ENCODE measurements at places on chromosomes 3 and 15. TPM values are rescaled to one million over a fixed set of nuclear protein-coding genes. Genes with fewer than 3 reads are reported as not detected.

DNA sequence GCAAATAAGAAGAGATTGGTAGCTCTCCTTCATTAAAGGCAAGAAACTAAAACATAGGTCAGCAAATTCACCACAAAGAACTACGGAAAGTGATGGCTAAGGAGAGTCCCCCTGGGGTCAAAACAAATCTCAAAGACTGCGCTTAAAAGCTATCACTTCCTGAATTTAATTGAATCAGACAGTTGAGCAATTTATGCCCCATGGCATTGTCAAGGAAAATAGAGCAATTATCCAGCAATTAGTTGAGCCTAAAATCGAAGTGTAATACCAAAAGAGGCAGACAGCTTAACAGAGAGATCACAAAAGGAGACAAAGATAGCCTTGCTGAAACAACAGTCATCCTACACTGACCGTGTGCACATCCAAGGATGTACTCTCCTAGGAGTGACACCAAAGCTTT, 74.4 kb upstream of the SCN10A start:
- DNase-seq: no peak
- no peak overlapping the region for H3K27ac ChIP-seq
- H3K36me3 ChIP-seq: no peaks in the 10 kb centered on the region
- no peaks in the 10 kb centered on the region for H3K4me1 ChIP-seq

- no peaks in the 10 kb centered on the region for H3K27me3 ChIP-seq
- no peak overlapping the region for H3K4me3 ChIP-seq
- no peaks in the 10 kb centered on the region for H3K36me3 ChIP-seq
- H3K27ac ChIP-seq: no peak overlapping the region
Observed at GRCh38 chr3:133074977-133075376, 36.8 kb downstream of the TMEM108 start.

KLHL40 gene
- not detected for total RNA-seq

DNA sequence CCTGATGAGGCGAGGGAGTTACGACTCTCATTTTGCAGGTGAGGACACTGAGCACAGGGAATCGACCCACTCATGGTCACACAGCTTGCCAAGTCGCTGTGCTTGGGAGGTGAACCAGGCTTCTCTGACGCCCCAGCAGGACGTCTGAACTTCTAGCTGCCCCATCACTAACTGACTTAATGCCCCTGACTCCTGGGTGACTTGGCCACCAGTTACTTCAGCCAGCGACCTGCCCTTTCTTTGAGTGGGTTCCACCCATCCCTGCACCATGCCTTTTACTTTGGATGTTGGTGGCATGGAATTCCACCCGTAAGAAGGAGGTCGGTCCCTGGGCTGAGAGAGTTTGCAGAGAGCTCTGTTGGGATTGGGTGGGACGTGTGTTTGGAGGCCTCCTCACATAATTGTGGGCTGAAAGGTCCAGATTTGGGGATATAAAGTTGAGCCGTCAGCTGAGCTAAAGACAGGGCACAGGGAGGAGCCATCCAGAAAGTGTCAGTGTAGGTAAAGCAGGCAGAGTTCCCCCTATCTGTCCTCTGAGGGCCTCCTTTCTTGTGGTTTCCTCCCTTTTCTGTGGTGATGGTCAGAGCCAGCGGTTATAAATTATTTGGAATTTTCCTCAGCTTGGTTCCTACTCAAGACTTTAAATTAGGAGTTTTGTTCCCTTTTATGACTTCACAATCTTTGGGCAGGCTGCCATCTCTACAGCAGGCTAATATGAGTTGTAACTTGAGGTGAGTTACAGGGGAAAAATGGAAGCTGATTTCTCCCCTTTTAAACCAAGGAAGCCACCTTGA, 55.0 kb downstream of the FLNB start:
- no peaks in the 10 kb centered on the region for H3K27me3 ChIP-seq
- peaks cover 5% of the 10 kb centered on the region for H3K4me1 ChIP-seq
- no peak overlapping the region for H3K4me3 ChIP-seq
- H3K36me3 ChIP-seq: no peaks in the 10 kb centered on the region
- H3K27ac ChIP-seq: peak overlapping the region; percentile 16

DNA sequence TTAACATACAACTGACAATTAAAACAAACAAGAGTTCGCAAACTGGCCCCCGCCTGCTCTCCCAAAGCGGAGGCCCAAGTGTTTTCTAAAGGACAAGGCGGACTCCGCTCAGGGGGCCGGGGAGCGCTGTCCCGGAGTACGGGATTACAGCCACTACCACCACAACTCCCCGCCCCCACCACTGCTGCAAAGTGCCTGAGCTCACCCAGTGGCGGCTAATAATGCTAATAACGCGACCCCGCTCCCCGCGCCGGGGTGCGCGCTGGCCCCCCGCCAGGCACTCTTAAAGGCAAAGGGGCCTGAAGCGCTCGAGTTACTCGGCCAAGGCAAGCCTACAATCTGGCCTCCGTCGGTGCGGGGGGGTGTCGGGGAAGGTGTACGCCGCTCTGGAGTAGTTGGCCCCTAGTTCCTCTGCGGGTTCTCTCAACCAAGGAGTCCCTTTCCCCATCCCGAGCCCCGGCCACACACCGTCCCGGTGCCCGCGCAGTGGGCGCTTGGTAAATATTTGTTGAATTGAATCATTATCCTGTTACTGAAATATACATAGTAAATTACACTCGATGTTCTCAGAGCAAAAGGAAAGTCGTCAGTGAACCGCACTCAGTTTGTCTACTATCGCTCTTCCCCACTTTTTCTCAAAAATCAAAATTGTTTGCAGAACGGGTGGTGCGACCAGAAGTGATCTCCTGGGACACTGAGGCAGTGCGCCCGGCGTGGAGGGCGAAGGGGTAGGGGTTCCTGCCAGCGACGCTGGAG, 827 bp downstream of the WNT5A start:
- peaks cover 47% of the 10 kb centered on the region for H3K27me3 ChIP-seq
- peaks cover 30% of the 10 kb centered on the region for H3K4me1 ChIP-seq
- peak overlapping the region; percentile 71 for H3K27ac ChIP-seq
- DNase-seq: peak; percentile 78
- no peaks in the 10 kb centered on the region for H3K36me3 ChIP-seq

DNA sequence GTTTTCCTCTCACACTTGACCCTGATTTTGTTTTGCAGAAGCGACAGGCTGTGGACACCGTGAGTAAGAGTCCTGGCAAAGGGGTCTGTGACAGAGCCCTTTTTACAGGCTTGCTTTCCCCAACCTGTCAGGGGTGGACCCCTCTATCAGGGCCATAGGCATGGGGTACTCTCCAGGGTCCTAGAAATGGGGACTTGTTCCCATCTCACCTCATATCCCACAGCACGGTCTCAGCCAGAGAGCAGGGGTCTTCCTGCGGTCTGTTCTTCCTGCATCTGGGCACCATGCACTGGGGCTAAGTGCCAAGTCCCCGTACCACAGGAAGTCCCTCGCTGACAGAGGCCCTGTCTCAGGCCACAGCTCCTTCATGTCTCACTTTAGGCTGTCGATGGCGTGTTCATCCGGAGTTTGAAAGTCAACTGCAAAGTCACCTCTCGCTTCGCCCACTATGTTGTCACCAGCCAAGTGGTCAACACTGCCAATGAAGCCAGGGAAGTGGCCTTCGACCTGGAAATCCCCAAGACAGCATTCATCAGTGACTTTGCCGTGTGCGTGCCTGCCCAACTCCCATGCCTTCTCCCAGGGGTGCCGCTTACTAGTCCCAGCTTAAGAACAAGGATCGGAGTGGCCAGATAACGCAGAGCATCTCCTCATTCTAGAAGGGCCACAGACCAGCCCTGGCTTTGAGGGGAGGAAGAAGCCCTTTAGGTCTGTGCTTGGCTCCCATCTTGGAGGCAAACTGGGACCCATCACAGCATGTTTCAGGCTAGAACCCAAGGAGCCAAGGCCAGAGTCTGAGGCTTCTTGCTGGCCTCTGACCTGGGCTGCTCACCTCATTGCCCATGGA, 783 bp downstream of the ITIH1 start:
- H3K27me3 ChIP-seq: no peaks in the 10 kb centered on the region
- DNase-seq: peak; percentile 56
- peaks cover 13% of the 10 kb centered on the region for H3K4me1 ChIP-seq

ALS2CL gene
- 39.9 TPM for total RNA-seq

HYAL1 gene
- total RNA-seq: 122 TPM

GRCh38 chr3:7759630-7760029, 742.0 kb upstream of the LMCD1 start:
- H3K36me3 ChIP-seq: no peaks in the 10 kb centered on the region
- no peaks in the 10 kb centered on the region for H3K4me1 ChIP-seq

DNA sequence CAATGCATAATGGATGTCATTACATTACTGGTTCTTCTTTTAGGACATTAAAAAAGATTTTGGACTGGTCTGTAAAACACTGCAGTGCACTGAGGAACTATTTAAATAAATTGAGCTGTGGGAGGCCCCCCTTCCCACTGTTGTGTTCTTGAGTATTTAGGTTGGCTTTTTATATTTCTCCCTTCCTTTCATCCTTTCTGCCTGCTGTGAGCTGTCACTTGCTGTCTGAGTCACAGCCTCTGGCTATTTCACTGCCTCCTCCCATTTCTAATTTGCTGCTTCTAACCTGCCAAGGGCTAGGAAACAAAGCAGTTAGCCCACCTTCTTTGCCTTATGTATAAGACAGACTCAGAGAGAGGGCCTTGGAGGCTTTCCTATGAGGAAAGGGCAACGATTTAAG, 89.0 kb upstream of the FNDC3B start:
- no peak overlapping the region for H3K27ac ChIP-seq
- no peaks in the 10 kb centered on the region for H3K36me3 ChIP-seq
- no peak overlapping the region for H3K4me3 ChIP-seq

GRCh38 chr15:90011705-90012104, 10.6 kb downstream of the ZNF710 start:
- DNase-seq: no peak
- no peaks in the 10 kb centered on the region for H3K27me3 ChIP-seq
- no peak overlapping the region for H3K27ac ChIP-seq
- peaks cover 43% of the 10 kb centered on the region for H3K4me1 ChIP-seq
- H3K4me3 ChIP-seq: no peak overlapping the region

DNA sequence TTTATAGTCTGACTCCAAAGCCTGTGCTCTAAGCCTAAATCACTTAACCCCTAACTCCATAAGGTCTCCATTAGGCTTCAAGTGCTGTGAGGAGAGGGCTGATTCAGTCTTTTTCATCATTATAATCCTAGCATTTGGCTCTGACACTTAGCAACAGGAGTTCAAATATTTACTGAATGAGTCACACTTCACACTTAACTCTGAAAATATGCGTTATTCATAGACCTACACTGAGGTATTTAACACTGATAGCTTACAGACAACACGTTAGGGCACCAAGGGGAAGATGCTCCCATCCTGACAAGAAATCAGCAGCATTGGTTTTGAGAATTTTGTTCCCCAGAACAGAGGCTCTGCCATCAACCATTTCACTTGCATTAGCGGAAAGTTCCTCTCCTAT, 53.5 kb downstream of the MSL2 start:
- no peaks in the 10 kb centered on the region for H3K27me3 ChIP-seq
- no peak for DNase-seq
- H3K4me1 ChIP-seq: no peaks in the 10 kb centered on the region
- no peak overlapping the region for H3K4me3 ChIP-seq

- no peaks in the 10 kb centered on the region for H3K27me3 ChIP-seq
- H3K27ac ChIP-seq: no peak overlapping the region
- no peaks in the 10 kb centered on the region for H3K36me3 ChIP-seq
- peaks cover 12% of the 10 kb centered on the region for H3K4me1 ChIP-seq
Observed at GRCh38 chr3:113243846-113244245, 32.5 kb downstream of the BOC start.

TLR9 gene
- 7.7 TPM for total RNA-seq

BFSP2 gene
- 2.1 TPM for total RNA-seq

USP4 gene
- total RNA-seq: 103 TPM

CEMIP gene
- total RNA-seq: not detected

- H3K36me3 ChIP-seq: no peaks in the 10 kb centered on the region
- DNase-seq: no peak
- H3K27me3 ChIP-seq: no peaks in the 10 kb centered on the region
- H3K4me1 ChIP-seq: peaks cover 44% of the 10 kb centered on the region
- peak overlapping the region; percentile 75 for H3K27ac ChIP-seq
Observed at GRCh38 chr3:112965656-112966055, 9.2 kb downstream of the CD200R1 start.

CLN6 gene
- total RNA-seq: 29.7 TPM

- H3K4me1 ChIP-seq: no peaks in the 10 kb centered on the region
- H3K36me3 ChIP-seq: no peaks in the 10 kb centered on the region
- H3K27ac ChIP-seq: no peak overlapping the region
Observed at GRCh38 chr3:189309400-189309975, 137.7 kb downstream of the TPRG1 start.

GRCh38 chr3:31188112-31188511, 293.7 kb upstream of the GADL1 start:
- H3K36me3 ChIP-seq: no peaks in the 10 kb centered on the region
- H3K4me3 ChIP-seq: no peak overlapping the region
- no peak for DNase-seq
- no peak overlapping the region for H3K27ac ChIP-seq
- no peaks in the 10 kb centered on the region for H3K4me1 ChIP-seq

DNA sequence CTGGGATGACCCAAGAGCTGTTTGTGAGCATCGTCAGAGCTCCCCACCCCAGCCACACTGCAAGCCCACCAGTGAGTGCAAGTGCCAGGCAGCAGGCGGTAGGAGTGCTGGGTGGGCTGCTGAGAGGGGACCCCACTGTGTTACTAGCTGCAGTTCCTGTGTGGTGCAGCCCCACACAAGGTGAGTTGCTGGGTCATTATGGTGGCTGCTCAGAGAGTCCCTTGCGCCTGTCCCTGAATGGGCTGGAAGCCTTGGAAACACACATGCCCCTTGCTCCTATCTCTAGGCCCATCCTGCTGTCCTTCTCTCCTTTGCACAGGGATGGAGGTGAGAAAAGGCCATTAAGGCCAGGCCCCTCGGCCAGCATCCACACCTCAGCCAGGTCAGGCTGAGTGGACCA, 83.7 kb downstream of the SEC22A start:
- no peak for DNase-seq
- H3K27ac ChIP-seq: no peak overlapping the region
- H3K4me3 ChIP-seq: no peak overlapping the region
- no peaks in the 10 kb centered on the region for H3K4me1 ChIP-seq

DNA sequence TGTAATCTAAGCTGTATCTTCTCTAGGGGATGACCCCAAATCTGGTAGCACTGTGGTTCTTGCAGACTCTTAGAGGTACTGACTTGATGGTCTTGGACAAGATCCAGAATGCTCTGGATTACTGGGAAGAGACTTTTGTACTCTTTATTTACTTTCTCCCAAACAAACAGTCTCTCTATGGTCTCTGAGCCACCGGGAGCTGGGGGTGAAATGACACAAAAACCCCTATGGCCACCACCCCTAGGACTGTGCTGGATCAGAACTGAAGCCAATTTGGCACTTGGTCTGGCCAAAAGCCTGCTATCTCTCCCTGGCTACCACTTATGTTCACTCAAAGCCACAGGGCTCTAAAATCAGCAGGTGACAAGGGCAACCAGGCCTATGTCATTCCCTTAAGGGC, 50.2 kb upstream of the SI start:
- no peaks in the 10 kb centered on the region for H3K27me3 ChIP-seq
- no peaks in the 10 kb centered on the region for H3K36me3 ChIP-seq
- H3K4me3 ChIP-seq: no peak overlapping the region
- no peak for DNase-seq
- H3K27ac ChIP-seq: no peak overlapping the region
- no peaks in the 10 kb centered on the region for H3K4me1 ChIP-seq

- H3K4me1 ChIP-seq: no peaks in the 10 kb centered on the region
- H3K36me3 ChIP-seq: peaks cover 12% of the 10 kb centered on the region
- no peak overlapping the region for H3K27ac ChIP-seq
- H3K4me3 ChIP-seq: no peak overlapping the region
- DNase-seq: no peak
Observed at GRCh38 chr15:22893881-22894280, 55.4 kb downstream of the NIPA2 start.
